ENCODE measurements at places on chromosomes 6 and 20.

DNA sequence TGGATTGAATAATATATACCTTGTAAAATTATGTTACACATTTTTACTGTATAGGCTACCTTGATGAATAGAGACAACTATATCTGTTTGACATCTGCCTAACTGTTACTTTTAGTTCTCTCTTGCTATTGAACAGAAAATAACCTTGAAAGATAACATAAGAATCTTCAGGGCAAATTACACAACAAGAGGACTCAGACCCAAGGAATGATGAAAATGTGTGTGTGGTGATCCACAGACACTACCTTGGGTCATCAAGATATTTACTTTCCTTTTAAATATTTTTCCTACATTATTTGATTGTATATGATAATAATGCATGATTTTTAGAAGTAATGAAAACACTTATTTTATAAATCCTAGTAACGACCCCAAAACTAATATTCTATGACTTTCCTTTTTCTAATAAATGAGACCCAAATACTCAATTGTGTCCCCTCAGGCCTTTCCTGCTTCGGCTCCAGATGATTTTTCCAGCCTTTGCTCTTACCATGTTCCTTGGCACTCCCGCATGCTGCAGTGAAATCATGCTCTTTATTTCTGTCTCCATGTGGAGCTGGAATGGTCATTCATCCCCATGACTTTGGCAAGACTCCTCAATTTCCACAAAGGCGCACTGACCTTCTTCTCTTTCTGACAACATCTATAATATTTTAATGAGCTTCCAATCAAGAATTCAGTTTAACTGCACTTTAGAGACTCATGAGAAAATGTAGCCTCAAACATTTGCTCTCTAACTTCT lies 187.6 kb downstream of the EPM2A start:
- no peak for DNase-seq

DNA sequence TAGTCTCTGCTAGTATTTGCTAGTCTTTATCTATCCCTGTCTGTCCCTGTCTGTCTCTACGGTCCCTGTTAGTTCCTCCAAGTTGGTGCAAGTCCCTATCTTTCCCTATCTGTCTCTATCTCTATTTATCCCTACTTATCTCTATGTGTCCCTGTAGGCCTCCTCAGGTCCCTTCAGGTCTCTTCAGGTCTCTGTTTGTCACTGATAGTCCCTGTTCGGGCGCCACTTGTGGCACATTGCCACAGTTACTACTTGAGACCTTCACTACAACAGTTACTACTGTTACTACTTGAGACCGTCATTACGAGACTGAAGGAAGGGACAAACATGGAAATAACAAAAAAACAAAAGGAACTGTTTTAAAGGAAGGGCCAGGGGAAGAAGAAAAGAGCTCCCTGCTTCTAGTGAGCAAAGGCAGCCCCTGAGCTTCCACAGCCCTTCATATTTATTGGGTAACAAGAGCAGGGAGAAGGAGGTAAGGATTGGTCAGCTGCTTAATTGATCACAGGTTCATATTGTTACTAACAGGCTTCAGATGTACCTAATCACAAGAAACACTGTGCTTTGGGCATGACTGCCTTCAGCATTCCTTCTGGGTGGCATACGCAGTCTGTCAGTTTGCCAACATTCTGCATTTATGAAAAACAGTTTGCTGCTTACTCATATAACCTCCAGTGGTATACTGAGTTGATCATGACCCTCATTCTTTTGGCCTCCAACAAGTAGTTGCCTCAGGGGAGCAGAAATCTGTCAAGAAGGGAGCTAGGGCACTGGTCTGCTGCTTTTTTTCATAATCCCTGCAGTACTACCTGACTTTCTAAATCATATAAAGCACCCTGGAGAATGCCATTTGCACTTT lies 8.4 kb downstream of the EPB41L2 start:
- DNase-seq: no peak

DNA sequence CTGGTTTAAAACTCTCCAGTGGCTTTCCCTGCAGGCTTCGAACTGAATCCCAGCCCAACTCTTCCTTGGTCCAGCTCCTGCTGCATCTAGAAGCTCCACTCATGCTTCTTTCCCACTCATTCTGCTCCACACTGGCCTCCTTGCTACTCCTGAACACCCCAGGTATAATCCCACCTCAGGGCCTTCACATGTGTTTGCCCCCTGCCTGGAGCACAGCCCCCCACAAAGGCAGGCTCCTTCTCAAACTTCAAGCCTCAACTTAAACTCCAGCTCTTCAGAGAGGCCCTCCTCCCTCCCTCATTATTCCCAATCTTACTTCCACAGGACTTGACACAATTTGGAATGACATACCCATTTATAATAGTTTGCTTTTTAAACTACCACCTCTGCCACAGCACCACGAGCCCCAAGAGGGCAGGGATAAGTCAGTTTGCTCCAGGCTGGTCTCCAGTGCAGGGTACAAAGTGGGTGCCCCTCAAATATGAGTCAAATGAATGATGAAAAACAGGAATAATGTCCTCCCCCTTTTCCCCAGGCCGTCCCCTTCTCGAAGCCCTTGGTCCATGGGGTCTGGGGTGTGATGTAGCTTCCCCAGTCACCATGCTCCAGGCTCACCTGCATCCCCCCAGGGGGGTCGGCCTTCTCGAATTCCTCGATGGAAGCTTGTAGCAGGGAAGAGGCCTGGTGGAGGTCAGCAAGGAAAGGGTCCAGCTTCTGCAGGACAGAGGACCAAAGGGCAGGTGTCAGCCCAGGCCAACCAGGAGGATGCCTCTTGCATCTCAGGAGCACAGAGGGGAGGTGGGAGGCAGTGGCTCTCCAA lies 37.4 kb downstream of the KIAA1755 start:
- DNase-seq: no peak

DNA sequence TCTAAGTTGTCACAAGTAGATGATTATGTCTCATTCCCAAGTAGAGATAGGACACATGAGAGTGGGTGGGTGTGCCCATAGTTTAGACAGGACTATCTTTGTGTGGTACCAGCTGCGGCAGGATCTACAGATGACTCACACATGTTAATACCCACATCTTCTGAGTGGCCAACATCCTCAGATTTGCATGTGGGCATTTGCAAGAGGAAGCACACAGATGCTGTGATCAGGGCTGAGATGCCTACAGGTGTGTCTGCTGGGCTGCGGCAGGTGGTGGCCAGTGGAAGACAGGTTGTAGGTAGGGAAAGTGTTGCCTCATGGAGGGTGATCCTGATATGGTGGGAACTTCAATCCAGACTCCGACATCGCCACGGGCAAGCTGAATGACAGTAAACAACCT lies 50.8 kb downstream of the UTRN start:
- DNase-seq: no peak

GRCh38 chr6:18161431-18161830 lies 6.2 kb downstream of the KDM1B start:
- DNase-seq: no peak

GRCh38 chr6:148389086-148389485 lies 46.4 kb downstream of the SASH1 start:
- DNase-seq: no peak

DNA sequence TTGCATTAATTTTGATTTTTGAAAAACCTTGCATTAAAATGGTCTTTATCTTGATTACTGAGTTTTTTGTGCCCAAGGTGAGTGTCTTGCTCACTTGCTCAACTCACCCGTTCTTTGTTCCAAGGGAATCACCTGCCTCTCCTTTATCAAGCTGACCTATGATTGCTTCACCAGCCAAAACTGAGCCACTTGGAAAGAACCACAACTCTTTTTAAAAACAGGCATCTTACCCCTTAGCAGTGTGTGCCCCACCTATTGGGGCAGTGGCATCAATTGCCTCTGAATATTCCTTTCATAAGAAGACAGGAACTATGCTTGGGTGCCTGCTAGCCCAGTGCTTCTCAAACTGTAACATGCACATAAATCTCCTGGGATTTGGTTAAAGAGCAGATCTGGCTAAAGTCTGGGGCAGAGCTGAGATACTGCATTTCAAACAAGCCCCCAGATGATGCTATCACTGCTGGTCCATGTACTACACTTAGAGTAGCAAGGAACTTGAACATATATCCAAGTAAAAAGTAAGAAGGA lies 3.3 kb upstream of the STK38 start:
- DNase-seq: no peak

GRCh38 chr6:105869835-105870440 lies 216.2 kb upstream of the PRDM1 start:
- no peak for DNase-seq

- DNase-seq: no peak
Measured at GRCh38 chr6:126657561-126658175, 317.8 kb downstream of the CENPW start.

DNA sequence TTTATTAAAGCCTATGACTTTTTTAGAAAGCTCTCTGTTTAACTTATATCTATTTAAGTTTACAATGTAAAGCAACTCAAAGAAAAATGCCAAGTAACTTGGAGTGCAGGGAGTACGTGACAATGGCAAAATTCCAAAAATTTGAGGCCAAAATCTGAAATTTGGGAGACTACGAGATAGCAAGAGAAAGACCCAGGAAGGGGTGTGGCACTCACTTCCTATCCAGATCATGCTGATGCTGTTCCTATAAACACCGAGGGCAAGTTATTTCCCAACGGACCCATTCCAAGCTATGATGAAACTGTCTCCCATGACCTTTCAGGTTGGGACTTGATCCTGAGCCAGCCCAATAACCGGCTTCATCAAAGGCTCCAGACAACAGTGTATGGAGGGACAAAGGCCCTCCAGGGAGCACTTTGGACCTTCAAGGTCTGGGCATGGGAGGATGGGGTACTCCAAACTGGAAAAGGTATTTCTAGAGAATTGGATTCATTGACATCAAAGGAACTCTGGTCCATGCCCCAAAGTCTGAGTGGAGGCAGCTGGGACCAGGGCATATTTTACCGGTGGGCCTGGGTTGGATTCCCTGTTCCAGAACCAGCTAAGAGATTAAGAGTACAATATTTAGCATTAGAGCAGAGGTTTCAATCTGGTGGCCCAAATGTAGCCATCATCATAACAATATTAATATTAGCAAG lies 15.7 kb upstream of the SLC13A3 start:
- no peak for DNase-seq

- no peak for DNase-seq
Measured at GRCh38 chr20:58918621-58919020, 62.4 kb upstream of the NELFCD start.

- DNase-seq: no peak
Measured at GRCh38 chr6:127514179-127514772, 4.9 kb downstream of the MTCL3 start.

- DNase-seq: no peak
Measured at GRCh38 chr6:129186988-129187387, 304.1 kb downstream of the LAMA2 start.

- no peak for DNase-seq
Measured at GRCh38 chr6:37640786-37641395, 56.8 kb downstream of the MDGA1 start.

- DNase-seq: no peak
Measured at GRCh38 chr20:36175016-36175415, 20.5 kb downstream of the EPB41L1 start.

DNA sequence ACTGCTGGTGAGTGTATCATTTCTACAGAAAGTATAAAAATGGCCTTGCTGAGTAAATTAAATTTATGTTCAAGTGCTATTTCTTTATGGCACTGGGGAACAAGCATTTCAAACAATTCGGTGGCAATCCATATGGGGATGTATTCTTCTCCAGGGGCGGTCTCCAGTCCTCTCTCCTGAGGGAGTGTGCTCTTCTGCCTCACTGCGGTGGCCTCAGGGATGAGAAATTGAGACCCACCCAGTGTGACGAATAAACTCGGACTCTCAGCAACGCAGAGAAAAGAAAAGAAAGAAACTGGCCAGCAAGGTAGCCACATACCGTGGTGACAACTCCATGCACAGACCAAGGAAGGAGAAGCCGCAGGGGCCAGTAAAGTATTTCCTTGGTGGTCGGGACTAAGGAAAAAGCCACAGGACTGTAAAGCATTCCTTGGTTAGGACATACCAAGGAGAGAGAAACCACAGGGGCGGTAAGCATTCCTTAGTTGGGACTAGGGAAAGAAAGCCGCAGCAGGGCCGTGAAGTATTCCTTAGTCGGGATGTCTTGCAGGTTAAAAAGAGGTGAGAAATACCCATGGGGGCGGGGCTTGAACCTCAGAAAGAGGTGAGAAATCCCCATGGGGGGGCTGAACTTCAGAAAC lies 13.6 kb upstream of the GOPC start:
- no peak for DNase-seq

DNA sequence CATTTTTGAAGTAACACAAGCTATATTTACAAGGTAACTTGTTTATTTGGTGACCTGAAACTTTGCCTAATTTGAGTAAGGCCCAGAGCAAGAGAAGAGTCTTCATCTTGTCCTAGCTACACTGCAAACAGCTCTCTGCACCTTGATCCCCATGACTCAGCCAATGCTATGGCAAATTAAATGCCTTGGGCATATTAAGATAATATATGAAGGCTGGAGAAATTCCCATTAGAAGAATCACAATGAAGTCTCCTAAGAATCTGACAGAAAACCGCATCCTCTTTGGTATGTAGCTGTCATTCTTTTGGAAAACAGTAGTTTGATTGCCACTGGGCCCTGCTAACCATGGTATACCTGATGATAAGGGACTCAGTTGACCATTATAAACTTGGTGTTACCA lies 204.5 kb downstream of the UBE3D start:
- DNase-seq: no peak
